ENCODE measurements at places on chromosomes 1 and 21. TPM values are rescaled to one million over a fixed set of nuclear protein-coding genes. Genes with fewer than 3 reads are reported as not detected.

GRCh38 chr1:31689379-31689778 lies 14.4 kb downstream of the COL16A1 start:
- DNase-seq, result no peak

GRCh38 chr1:63987014-63987627 lies 213.3 kb downstream of the ROR1 start:
- no peak for DNase-seq

GRCh38 chr1:115832651-115833050 lies 8.3 kb downstream of the NHLH2 start:
- DNase-seq, result no peak

DNA sequence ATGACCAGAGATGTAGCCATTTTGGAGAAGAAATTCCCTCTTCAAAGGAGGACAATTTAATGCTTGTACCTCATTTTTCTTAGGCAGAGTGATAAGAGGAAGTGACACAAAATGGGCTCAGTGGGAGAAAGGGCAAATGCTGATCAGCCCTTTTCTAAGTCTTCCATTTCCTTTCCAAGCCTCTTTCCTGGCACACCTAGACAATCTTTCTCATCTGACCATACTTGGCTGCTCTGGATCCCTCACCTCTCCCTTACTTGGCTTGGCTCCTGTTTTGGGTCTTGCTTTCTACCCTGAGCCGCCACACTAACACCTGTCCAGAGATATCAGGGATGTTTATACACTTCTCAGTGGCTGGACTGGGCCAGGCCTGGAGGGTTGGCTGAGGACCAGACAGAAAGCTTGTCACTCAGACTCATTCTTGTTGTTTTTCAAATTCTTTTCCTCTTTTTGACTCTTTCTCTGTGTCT lies 13.1 kb downstream of the TXNIP start:
- no peak for DNase-seq

- DNase-seq, result no peak
These were observed 10.9 kb downstream of the SMAP2 start for GRCh38 chr1:40384413-40384762.

DNA sequence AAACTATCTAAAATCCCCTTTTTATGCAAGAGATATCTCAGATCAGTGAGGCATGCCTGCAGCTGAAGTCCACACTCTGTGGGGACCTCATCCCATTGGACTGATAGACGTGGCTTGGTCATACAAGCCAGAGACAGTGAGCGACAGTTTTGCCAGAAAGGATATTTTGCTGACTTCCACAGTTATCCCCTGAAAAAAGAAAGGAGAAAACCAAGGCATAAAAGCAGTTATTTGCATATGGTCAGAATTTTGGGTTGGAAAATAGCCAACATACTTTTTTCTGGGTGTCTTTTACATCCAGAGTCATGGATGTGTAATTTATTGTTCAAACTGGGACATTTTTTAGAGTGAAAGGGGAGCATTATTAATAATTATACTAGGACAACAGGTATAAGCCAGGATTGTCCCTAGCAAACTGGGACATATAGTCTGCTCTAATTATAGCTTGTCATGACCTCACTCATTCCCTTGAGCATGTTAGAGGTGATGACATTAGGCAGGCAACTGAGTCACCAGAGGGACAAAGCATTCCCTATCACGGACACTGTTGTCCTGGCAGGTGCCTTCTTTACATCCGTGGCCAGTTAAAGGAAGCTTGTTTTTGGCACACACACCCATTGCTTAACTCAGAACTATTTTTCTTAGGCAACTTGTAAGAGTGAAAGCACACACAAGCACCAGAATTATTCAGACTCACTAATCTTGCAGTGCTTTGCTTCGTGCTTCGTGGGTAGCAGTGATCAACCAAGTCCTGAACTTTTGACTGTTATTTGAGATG lies 65.5 kb downstream of the PRRX1 start:
- DNase-seq, result no peak

GRCh38 chr1:3172431-3173380 lies 103.7 kb downstream of the PRDM16 start:
- DNase-seq, result no peak

The TMPRSS15 gene
- 0.72 TPM for polyA plus RNA-seq

The SPOCD1 gene
- 0.37 TPM for polyA plus RNA-seq
